ENCODE measurements at places on chromosomes 2 and 18. TPM values are rescaled to one million over a fixed set of nuclear protein-coding genes. Genes with fewer than 3 reads are reported as not detected.

- no peak for DNase-seq
These were observed 261.8 kb downstream of the SPAG16 start for GRCh38 chr2:213545964-213546475.

Gene TEKT4
- total RNA-seq = not detected

- DNase-seq = no peak
These were observed 69.3 kb downstream of the ALPK2 start for GRCh38 chr18:58559427-58560186.

DNA sequence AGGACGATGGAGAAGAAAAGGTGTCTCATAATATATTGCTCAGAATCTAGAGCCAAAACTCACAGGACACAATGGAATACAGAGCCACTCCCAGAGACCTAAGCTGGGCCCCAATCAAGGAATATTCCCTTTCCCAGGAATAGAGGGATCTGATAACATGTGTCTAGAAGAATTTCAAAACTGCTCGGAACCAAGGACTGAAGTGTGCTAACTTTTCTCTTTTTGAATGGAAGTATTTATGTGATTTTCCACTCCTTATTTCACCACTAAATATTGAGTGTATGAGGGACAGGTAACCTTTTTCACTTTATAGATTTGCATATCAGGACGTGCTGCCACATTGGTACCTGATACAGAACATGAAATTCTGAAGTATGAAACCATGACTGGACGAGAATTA, 9.2 kb upstream of the C2orf69 start:
- no peak for DNase-seq

DNA sequence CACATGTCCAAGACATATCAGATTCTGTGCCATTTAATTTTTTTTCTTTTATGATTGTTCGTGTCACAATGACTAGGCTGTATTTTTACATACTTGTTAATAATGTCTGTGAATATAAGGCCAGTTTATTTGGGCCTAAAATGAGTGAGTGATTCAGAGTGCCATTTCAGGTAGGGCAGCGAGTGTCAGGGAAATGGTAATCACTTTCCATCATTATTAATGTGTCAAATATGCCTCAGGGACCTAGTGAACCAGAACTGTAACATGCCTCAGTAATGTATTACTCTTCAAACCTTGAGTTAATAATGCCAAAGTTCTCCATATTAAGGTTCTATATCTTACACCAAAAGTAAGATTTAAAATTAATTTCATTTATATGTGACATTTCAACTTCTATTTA, 8.6 kb downstream of the FAM171B start:
- no peak for DNase-seq

- DNase-seq = peak; percentile 90
These were observed 445.7 kb upstream of the SLC14A2 start for GRCh38 chr18:45169610-45170009.

DNA sequence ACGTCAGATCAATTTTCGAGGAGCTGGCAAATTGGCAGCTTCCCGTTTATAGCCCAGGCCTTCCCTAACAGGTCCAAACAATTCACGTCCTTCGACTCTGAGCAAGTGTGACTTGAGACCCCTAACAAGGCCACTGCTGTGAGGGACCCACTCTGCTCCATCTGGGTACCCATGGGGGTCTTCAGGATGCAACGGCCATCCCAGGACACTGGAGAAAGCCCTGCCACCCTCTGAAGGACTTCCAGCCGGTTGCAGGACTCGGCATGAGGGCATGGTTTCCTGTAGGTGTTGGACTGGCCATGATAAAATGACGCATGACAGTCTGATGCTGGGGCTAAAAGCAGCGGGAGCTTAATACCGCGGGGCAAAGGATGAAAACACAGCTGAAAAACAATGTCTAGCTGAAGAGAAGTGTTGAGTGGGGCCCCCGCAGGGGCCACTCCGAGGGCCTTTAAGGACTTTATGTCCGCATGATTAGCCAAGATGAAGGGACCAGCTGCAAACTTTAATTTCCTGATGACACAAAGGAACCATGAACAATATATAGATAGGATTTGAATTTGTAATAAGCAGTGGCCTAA, 113.3 kb upstream of the ZNF521 start:
- DNase-seq = no peak

DNA sequence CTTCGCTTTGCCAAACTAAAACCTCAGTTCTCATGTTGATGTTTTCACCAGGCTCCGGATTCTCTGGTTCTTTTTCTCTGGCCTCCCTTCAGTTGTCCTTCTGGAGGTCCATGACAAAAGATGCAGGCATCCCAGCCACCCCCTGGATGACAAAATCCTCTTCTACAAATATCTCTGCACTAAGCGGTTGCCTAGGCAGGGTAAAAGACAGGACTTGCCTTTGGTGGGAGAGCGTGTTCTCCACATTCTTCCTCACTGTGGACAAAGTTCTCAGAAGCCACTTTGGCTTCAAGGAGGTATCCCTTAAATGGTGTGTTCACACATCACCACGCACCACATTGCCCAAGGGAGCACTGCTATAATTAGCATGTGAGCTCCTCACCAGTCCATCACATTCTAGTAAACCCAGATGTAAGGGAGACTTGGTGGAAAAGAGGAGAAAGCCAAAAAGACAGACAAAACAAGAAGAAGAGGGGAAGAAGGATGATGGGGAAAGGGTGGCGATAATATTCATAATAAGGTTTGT, 23.6 kb upstream of the MRPL33 start:
- DNase-seq = no peak

Gene MGAT4A
- not detected for total RNA-seq

Gene SDC1
- 86.3 TPM for total RNA-seq

GRCh38 chr18:48517048-48517447, 21.8 kb upstream of the CTIF start:
- DNase-seq = no peak

- no peak for DNase-seq
These were observed 370.4 kb downstream of the SOCS6 start for GRCh38 chr18:70659036-70659925.

- no peak for DNase-seq
These were observed 107.5 kb downstream of the COLEC12 start for GRCh38 chr18:392928-393573.

DNA sequence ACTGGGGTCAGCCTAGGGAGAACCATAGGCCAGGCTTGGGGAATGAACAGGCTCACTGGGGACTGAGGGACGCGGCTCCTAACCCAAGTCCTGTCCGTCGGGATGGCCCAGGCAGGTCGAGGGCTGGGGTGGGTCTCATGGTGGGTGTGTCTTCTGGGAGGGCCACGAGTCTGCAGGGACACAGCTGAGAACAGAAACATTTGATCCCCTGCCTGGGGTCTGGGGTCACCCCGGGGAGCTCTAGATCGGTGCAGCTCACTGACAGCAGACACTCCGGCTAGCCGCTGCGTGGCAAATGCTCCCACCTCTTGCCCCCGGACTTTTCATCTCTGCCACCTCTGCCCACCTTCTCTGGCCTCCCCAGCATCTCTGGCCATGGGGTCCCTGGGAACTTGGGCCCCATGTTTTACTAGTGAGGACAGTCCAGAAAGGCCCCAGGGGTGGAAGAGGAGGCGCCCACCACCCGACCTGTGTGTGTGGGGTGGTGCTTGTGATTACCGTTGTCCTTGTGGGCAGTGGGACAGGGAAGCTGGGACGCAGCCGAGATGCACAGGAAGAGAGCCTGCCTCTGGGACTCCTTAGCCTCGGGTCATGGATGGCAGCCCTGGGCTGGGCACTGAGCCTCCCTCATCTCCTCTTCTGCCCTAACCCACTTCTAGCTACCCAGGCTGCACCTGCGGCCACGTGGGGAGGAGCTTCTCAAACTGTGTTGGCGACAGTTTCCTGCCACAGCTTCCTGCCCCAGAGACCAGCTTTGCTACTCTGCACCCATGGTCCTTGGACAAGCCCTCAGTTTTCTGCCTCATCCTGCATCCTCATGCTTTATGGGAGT, 4.9 kb downstream of the ZAP70 start:
- DNase-seq = no peak

Gene ABCB11
- not detected for total RNA-seq

Gene ANO7
- total RNA-seq = 1.3 TPM

Gene HS1BP3
- 13.9 TPM for total RNA-seq

Gene FN1
- 2,848 TPM for total RNA-seq

GRCh38 chr2:64634345-64635267, 19.1 kb downstream of the SERTAD2 start:
- no peak for DNase-seq

GRCh38 chr2:96594691-96595152, 43.4 kb downstream of the KANSL3 start:
- no peak for DNase-seq

DNA sequence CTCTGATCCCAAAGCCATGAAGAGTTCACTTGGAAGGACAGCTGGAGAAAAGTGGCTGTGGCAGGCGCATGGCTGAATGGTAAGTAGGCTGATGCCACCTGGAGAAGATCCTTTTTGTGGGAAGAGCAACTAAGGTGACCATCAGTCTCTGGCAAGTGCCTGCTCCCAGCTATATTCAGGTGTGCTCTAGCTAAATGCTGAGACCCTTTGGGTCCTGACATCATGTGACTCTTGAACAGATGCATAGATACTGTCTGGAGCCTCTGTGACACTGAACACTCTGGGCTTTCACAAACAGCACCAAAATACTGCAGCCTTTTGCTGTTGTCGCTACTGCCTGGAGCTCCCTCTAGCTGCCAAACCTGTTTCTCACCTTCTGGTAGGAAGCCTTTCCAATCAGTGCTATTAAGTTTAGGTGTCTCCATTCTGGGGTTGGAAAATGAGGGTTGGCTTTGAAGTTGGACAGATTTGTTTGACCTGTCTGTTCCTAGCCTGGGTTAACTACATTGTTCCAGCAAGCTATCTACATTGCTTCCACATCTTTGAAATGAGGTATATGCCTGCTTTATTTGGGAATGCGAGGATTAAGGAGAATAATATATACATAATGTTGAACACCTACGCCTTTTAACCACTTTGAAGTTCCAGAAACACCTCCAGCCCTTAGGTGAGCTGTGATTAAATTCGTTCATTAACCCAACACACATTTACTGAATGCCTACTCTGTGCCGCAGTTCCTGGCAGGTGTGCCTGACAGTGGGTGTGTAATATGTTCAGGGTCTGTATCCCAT, 3.1 kb downstream of the EGR4 start:
- peak; percentile 18 for DNase-seq

GRCh38 chr2:105787376-105788318, 42.9 kb downstream of the NCK2 start:
- DNase-seq = no peak

- DNase-seq = no peak
These were observed 4.2 kb upstream of the OXER1 start for GRCh38 chr2:42767899-42768705.

DNA sequence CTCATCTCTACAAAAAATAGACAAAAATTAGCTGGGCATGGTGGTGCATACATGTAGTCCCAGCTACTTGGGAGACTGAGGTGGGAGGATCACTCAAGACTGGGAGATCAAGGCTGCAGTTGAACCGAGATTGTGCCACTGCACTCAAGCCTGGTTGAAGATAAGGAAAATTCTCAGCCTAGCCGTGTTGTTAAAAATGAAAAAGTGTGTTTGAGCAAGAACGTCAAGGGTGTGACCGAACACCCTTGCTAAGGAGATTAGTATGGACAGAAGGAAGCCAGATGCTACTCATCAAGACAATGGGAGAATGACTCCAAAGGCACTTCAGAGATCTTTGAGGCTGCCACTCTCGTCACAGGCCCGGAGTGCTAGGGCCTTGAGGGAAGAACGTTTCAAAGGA, 70.0 kb upstream of the NDUFV2 start:
- no peak for DNase-seq

- DNase-seq = no peak
These were observed 392.3 kb upstream of the TNP1 start for GRCh38 chr2:217252181-217252580.

Gene RTN4
- 940 TPM for total RNA-seq

- DNase-seq = peak; percentile 13
These were observed 25.5 kb upstream of the PXDN start for GRCh38 chr2:1769703-1770422.

Gene QPCT
- 5.1 TPM for total RNA-seq

GRCh38 chr2:162086904-162087303, 12.9 kb upstream of the DPP4 start:
- peak; percentile 70 for DNase-seq

DNA sequence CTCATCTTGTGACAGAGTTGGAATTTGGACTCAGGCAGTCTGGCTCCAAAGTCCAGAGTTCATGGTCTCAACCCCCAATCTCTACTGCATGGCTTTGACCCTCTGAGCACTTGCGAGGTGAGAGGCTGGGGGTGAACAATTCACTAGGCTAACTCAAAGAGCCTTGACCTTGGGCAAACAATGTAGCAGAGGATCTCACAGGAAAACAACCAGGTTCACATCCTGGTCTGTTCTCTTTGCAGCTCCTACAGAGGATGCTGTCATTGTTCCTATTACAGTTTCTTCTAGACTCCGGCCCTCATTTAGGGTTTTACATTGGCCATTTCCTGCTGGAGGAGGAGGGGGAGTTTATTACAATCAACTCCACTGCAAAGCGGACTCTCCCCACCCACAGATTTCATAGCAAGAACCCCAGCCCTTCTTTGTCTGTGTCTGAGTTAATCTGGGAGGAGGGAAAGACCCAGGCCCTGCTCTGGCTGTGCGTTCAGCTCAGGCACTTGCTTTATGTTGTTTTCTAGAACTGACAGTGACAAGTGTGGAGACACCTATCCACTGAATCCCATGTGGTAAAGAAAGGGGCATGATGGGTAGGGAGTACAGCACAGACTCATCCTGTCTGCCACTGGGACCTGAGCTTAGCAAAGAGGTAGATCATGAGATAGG, 101.6 kb downstream of the LBH start:
- DNase-seq = no peak

DNA sequence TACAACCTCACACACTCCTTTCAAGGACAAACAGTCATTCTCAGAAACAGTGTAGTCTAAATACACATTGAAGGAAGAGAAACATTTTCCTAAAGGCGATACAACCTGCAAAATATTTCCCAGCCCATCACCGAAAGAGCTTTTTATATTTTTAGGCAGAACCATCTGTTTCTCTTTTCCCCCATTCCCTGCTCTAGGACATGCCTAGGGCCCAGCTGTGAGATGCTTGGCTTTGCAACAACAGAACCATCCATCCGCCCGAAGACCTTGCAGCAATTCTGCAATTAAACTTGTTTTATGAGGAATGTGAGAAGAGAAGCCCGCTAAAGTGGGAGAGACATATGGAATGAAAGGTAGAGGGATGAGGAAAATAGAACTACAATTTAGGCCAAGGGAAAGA, 105.6 kb upstream of the RFX8 start:
- no peak for DNase-seq

DNA sequence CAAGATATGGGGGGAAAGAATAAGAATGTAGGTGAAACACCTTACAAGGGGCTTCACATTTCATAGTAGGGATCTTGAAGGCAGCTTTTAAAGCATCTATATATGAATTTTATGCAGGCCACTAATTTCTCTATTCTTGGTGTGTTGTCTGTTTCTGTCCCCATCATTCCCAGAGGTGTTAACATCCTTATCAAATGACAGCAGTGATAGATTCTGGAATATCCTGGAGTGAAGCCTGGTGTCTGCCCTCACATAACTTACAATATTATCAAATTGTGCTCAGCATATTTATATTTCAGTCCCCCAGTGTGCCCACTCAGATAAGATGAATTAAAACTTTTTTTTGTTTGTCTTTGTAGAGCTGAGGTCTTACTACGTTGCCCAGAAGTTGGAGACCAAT, 486.2 kb downstream of the EPHA4 start:
- DNase-seq = no peak

Gene LYG1
- 0.45 TPM for total RNA-seq

- DNase-seq = no peak
These were observed 333.7 kb downstream of the AGAP1 start for GRCh38 chr2:235827585-235827992.

Gene POTEF
- total RNA-seq = not detected

Gene MERTK
- total RNA-seq = not detected

- no peak for DNase-seq
These were observed 169.6 kb upstream of the SIX2 start for GRCh38 chr2:45178854-45179253.

- no peak for DNase-seq
These were observed 52.6 kb upstream of the TMEM163 start for GRCh38 chr2:134771313-134771801.
